ENCODE measurements at places on chromosomes 3 and 15.

DNA sequence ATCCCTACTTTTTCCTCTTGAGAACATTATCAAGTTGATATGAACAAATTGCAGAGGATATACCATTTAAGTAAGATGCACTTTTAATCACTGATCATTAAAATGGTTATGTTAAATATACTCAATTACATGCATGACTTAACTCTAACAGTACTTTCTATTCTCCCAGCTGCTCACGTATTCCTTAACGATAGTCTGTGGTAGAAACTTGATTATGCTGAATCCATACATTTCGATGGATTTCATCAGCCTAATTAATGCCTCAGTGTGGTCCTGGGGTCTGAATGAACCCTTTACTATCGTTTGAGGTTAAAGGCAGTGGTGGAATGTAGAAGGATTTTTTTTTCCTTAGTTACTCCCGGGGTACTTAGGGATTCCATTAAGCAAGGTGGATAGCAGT, 18.6 kb downstream of the SOX2 start:
- DNase-seq = no peak

DNA sequence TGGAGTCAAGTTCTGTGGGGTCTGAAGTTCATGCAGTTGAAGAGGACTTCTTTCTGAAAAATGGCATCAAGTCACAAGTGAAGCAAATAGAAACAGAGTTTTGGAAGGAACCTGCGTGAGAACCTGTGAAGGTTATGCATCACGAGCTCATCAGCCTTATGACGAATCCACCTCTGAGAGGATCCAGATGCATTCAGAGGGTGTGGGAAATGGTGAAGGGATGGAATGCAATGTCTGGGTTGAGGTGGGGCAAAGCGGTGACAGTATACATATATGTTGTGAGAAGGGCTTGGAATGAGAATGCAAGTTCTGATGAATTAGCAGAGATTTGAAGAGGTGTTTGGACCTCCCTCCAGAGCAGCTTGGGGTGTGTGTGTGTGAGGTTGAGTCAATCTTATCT, 382.1 kb upstream of the TBL1XR1 start:
- DNase-seq = no peak

DNA sequence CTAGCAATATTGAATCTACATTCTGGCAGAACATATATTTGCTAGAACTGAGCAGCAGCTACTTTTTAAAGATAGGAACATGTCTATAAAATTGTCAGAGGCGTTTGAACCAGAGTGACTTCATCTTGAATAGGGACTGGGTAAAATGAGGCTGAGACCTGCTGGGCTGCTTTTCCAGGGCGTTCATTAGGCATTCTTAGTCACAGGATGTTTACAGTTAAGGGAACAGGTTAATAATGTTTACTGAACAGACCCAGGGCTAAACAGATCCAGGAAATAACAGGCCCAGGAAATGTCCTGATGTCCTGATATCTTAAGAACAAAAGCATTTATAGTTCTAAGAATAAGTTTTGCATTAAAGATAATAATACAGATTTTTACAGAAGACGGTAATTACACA, 34.5 kb upstream of the B3GALNT1 start:
- DNase-seq = no peak

DNA sequence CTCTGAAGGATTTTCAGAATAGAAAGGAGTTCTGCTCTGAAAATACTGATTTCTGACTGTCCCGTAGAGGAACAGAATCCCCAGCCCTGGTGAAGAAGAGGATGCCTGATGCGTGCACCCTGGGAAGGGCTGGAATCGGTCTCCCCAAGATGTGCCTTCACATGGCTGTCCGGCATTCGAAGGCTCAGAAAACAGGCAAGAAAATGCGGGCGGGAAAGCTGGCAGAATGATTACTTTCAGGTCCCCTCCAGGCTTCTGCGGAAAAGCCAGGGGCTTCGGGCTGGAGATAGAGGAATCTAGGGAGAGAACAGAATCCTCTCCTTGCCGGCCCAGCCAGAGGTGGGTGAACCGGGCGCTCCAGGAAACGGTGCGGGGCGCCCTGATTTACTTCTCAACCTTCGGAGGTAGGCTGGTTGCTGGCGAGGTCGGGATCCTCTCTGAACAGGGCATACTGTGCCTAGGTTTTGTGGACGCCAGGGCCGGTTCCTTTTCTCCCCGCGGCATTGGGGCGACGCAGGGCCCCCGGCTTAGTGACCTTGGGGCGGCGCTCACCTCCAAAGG, 2.5 kb downstream of the FOXL2NB start:
- DNase-seq = no peak

GRCh38 chr15:39362821-39363561, 217.9 kb upstream of the THBS1 start:
- no peak for DNase-seq

- DNase-seq = no peak
Measured at GRCh38 chr3:170762064-170762463, 107.9 kb downstream of the RPL22L1 start.

DNA sequence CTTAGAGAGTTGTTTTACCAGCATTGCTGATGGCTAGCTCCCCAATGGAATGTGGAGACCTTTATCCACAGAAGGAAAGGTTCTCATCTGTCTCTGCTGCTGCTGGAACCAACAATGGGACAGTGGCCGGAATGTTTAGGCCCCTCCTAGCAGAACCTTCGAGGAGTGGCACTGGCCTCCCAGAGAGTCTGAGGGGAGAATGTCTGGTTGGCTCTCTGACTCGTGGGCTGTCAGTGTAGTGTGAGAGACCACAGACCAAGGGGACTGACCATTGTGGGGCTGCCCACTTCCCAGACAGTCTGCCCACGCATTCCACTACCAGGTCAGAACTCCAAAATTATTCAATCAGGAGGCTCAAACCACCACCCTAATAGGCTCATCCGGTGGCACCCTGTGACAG, 5.1 kb downstream of the RASL12 start:
- no peak for DNase-seq

DNA sequence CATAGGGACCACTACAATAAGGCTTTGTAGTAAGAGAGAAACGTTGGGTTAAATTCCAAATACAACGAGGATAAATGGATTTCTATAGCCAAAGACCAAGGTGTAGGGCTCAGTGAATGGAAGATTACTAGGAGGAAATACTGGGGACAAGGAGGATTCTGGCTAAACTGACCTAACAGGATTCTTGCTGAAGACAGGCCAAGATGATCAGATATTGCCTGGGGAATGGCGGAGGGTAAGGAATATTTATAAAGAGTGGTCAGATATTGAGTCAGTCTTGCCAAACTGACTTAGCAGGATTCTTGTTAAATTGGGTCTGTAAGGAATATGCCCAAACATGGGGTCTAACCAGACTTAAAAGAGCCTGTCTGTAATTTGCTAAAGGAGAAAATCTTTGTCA, 463.8 kb downstream of the EDEM1 start:
- DNase-seq = no peak

GRCh38 chr3:25046911-25047771, 380.9 kb upstream of the RARB start:
- no peak for DNase-seq

DNA sequence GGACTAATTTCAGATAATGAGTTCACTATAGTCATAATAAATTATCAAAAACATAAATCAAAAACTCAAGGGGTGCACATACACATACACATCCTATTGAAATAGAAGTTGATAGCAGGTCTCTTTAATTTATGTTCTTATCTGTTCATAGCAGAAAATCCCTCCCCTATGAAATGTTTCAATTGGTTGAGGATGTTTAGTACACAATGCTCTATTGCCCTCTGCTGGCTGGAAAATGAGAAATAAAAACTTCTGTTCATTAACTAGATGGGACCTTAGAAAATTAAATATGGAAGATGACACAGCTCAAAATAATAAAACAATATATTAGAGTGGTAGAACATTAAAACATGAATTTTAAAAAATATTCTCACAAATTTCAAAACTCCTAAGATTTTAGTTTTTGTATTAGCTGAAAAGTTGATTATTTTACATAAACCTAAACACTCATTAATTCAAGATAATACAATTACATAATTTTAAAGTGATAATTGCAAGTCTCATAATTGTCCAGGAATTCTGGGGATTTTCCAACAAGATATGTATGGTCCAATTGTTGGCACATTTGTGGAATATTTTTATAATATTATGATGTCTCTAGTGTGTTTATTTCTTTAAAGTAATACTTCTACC, 735.0 kb downstream of the ROBO1 start:
- no peak for DNase-seq

DNA sequence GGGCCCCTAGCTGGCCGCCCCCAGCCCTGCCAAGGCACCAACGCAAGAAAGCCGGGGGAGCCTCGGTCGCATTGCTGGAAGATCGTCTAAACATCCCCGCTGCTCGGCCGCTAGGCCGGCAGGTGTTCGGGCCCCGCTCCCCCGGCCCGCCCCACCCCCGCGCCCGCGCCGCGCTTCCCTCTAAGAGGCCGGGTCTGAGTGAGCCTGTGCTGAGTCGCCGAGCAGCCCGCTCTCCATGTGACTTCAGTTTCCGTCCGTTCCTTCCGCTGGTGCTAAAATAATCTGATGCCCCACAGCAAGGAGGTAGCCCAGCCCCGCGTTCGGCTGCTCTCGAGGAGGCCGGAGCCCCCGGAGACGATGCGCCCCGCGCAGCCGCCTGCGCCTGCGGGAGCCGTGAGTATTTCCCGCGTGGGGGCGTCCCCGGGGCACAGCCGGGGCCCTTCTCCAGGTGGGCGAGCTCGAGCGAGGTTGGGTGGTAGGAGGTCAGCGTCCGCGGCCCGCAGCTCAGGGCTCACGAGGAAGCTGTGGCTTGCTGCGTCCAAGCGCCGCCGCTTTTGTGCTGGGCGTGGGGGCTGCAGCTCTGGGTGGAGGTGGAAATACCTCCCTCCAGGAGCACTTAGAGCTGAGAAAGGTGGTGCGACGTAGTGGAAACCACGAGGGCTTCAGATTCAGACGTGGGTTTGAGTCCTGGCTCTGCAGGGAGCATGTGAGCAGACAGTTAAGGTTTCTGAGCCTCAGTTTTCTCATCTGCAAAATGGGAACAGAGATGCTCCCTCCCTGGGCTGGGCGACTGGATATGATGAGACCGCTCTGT, at the start of gene NRROS:
Gene NRROS, plus strand, starts transcription at position 212 of the 814 bp plus-strand sequence. CDS start 14,846 bp downstream, outside the sequence.
- peak; percentile 64 for DNase-seq

DNA sequence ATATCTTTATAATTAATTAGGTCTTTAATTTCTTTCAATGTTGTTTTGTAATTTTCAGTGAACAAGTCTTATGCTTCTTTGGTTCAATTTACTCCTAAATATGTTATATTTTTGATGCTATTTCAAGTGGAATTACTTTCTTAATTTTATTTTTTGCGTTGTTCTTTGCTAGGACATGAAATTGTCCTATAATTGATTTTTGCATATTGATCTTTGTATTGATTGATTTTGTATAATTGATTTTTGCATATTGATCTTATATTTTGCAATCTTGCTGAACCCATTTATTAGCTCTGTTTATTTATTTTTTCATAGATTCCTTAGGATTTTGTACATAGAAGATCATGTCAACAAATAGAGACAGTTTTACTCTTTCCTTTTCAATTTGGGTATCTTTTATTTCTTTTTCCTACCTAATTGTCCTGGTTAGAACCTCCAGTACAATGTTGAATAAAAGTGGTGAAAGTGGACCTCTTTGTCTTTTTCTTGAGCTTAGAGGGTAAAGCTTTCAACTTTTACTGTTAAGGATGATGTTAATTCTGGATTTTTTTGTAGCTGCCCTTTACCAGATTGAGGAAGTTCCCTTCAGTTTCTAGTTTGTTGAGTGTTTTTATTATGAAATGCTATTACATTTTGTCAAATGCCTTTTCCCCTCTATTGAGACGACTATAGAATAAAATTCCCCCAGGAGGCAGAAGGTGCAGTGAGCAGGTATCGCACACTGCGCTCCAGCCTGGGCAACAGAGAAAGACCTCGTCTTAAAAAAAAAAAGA, 36.8 kb upstream of the CCDC50 start:
- DNase-seq = no peak

- peak; percentile 24 for DNase-seq
Measured at GRCh38 chr15:31260646-31261265, 65.9 kb upstream of the KLF13 start.

DNA sequence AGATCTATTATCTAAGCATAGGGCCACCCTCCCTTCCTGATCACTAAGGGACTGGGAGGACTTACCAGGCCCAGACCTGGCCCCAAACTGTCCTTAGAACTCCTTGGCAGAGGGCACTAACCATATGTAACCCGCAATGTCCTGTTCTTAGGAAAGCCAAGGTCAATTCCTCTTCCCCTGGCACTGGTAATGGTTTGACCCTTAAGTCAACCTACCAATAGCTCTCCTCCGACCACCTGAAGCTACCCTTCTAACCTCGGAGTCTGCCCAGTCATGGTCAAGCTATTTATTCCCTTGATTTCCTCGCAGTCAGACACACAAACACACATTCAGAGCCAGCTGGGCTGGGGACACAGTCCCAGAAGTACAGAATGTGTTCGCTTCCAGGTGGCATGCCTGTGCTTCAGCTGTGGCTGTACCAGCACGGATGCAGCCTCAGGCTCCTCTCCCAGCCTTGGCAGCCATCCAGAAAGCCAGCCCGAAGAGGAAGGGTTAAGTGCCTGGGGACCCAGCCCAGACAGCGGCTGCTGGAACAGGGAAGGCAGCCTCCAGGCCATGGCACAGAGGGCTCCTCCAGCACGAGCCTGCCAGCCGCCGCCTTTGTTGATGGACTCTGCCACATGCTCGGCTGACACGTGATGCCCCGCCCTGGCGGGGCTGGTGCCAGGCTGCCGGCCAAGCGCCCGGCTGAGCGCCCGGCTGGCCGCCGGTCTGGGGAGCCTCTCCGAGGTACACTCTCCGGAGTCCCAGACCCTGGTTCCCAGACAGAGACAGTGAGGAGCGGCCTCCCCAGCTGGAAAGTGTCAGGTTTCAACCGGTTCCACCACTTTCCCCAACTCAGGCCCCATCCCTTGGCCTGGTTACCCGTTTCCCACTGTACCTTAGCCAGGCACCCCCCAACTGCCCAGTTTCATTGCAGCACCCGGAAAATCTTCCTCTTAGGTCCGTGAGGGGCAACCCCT, 5.5 kb downstream of the BMF start:
- no peak for DNase-seq

DNA sequence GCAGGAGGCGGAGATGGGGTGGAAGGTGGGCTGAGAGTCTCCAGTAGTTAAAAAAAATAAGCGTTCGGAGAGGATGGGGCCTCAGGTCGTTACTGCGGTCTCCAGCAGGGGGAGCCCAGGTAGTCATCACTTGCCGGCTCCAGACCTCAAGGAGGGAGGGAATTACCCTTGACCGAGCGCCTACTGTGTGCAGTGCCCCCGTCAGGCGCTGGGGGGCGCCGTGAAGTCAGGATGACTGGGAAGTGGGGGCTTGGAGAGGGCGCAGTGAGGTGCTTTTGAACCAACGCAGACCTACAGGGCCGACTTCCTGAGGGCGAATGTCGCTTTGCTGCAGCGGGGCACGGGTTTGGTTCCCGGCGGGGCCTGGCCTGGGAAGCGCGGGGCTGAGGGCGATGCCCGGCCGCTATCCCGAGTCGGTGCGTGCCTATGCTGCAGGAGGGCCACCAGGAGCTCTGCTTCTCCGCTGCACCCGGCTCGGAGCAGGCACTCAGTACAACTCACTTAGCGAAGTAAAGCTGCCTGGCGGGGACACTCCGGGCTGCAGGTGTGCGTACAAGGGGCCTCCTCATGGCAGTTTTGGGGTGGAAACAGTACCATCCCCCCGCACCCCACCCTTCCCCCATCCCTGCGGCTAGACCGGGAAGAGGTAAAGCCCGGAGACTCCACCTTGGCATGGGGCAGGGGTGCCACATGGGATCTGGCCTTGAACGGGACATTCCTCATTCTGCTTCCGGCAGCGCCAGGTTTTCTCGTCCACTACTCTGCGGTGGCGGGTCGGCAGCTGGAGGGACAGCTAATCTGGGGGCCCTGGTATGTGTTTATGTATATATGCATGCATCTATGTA, 79.8 kb downstream of the RHCG start:
- DNase-seq = peak; percentile 76

GRCh38 chr15:57509126-57509525, 82.6 kb upstream of the MYZAP start:
- no peak for DNase-seq
